Heart left ventricle (tissue), 16 donors: ENCODE measurements at places on chromosomes 2 and 18. TPM values are rescaled to one million over a fixed set of nuclear protein-coding genes. Genes with fewer than 3 reads are reported as not detected.

TMEM247 gene
- total RNA-seq = not detected

OBSL1 gene
- 206 TPM for total RNA-seq

PLA2R1 gene
- 3.7 TPM for total RNA-seq

MEP1B gene
- not detected for total RNA-seq

SLC9A4 gene
- total RNA-seq = not detected

ELOA2 gene
- not detected for total RNA-seq

FAM161A gene
- 1.3 TPM for total RNA-seq

PRSS56 gene
- total RNA-seq = not detected

SLC8A1 gene
- total RNA-seq = 1,361 TPM
